ENCODE measurements at places on chromosomes 2 and 18.

DNA sequence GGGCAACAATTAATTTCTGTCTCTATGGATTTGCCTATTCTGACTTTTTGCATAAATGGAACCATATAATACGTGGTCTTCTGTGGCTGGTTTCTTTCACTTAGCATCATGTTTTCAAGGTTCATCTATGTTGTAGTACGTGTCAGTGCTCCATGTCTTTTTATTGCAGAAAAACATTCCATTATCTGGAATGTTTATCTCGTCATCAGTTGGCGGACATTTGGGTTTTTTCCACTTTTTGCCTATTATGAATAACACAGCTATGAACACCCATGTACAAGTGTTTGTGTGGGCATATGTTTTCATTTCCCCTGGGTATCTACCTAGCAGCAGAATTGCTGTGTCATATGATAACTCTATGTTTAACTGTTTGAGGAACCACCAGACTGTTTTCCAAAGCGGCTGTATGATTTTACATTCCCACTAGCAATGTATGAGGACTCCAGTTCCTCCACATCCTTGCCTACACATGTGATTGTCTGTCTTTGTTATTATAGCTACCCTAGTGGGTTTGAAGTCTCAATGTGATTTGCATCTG, 49.9 kb downstream of the MYO7B start:
- no peaks in the 10 kb centered on the region for H3K4me1 ChIP-seq
- no peak overlapping the region for H3K4me3 ChIP-seq
- H3K27ac ChIP-seq = no peak overlapping the region
- no peaks in the 10 kb centered on the region for H3K27me3 ChIP-seq
- H3K36me3 ChIP-seq = no peaks in the 10 kb centered on the region
- DNase-seq = no peak

GRCh38 chr2:189536830-189537229, 43.8 kb downstream of the SLC40A1 start:
- H3K4me3 ChIP-seq = no peak overlapping the region
- H3K27me3 ChIP-seq = no peaks in the 10 kb centered on the region
- H3K4me1 ChIP-seq = peaks cover 37% of the 10 kb centered on the region
- H3K36me3 ChIP-seq = no peaks in the 10 kb centered on the region
- H3K27ac ChIP-seq = no peak overlapping the region
- no peak for DNase-seq

- no peak overlapping the region for H3K27ac ChIP-seq
- no peak overlapping the region for H3K4me3 ChIP-seq
- H3K4me1 ChIP-seq = peaks cover 7% of the 10 kb centered on the region
- no peak for DNase-seq
- no peaks in the 10 kb centered on the region for H3K27me3 ChIP-seq
Measured at GRCh38 chr18:7623681-7624080, 56.6 kb downstream of the PTPRM start.

DNA sequence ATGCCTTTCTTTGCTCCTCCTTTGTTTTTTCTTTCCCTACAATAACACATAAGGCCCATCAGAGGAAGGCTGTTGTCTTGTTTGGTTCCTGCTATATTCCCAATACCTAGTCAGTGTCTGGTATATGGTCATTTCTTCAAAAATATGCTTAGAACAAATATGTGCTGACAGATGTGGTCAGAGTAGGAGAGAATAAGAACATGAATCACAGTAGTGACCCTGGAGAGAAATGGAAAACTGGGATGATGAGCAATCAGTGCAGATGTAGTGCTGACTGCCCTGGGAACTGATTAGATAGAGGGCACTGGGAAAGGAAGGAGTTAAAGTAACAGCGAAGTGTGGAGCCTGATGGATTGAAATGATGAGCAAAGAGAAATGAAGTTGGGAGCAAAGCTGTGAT, 189.4 kb upstream of the LHCGR start:
- H3K27ac ChIP-seq = no peak overlapping the region
- DNase-seq = no peak
- no peak overlapping the region for H3K4me3 ChIP-seq
- no peaks in the 10 kb centered on the region for H3K27me3 ChIP-seq
- no peaks in the 10 kb centered on the region for H3K36me3 ChIP-seq

GRCh38 chr18:13214609-13215008, 4.0 kb upstream of the LDLRAD4 start:
- peaks cover 14% of the 10 kb centered on the region for H3K27me3 ChIP-seq
- H3K27ac ChIP-seq = no peak overlapping the region
- peaks cover 32% of the 10 kb centered on the region for H3K4me1 ChIP-seq
- H3K36me3 ChIP-seq = no peaks in the 10 kb centered on the region

GRCh38 chr2:60839126-60839813, 42.1 kb upstream of the REL start:
- H3K27ac ChIP-seq = no peak overlapping the region
- H3K36me3 ChIP-seq = no peaks in the 10 kb centered on the region
- DNase-seq = no peak
- no peaks in the 10 kb centered on the region for H3K27me3 ChIP-seq
- no peak overlapping the region for H3K4me3 ChIP-seq
- no peaks in the 10 kb centered on the region for H3K4me1 ChIP-seq

- H3K4me3 ChIP-seq = no peak overlapping the region
- H3K4me1 ChIP-seq = peaks cover 2% of the 10 kb centered on the region
- no peak overlapping the region for H3K27ac ChIP-seq
- H3K36me3 ChIP-seq = no peaks in the 10 kb centered on the region
- no peaks in the 10 kb centered on the region for H3K27me3 ChIP-seq
- DNase-seq = no peak
Measured at GRCh38 chr2:54083021-54083420, 32.4 kb upstream of the ACYP2 start.

DNA sequence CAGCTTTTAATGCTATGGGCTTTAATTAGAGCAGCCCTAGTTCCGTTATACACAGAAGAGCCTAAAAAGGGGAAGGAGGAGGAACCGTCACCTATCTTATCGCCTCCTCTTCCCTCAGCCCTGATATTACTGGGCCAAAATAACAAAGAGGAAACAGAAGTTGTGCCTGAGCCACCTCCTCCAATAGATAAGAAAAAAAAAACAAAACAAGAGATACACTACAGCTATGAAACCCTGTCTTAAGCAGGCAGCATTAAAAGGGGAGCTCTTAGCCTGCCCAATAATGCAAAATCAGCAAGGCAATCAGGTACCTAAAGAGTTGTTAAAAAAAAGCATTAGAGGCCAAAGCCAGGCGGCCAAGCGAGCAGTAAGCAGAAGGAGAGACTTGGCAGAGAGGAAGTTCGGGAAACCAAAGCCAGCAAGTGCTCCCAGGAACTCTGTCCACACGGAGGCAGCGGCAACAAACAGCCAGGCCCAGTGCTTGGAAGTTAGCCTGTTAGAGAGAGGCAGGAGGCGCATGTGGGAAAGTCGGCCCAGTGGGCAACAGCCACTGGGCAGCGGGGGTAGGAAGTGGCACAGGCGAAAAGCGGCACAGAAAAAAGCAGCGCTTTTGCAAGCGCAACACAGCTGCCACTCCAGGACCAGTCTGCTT, 41.8 kb upstream of the PDK1 start:
- H3K27me3 ChIP-seq = no peaks in the 10 kb centered on the region
- no peak for DNase-seq

DNA sequence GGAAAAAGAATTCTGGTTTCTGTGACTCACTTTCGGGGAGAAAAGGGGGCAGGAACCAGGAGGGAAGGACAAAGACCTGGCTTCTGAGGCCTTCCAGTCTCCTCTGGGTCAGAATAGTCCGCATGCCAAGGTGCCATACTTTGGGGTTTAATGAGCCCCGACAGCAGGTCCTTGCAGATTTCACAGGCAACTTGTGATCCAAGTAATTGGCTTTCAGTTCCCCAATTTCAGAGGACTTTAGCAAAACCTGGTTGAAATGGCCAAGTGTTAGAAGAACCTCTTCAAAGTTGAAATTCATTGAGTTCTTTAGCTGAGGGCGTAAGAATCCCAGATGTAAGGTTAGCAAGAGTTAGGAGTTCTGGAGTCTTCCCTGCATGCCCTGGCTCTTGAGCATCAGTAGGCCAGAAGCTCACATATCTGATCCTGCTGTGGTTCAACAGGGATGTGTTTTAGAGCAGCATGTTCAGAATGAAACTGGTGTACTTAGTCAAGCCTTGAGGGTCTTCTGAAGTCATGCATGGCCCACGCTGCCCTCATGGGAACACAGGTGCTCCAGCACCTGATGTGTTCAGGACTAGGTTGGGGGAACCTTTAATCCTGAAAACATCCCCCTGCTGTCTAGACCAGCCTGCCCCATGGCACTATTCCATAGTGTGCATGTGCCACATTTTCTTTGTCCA, 143.0 kb downstream of the NUP35 start:
- no peak overlapping the region for H3K27ac ChIP-seq
- DNase-seq = no peak
- no peaks in the 10 kb centered on the region for H3K36me3 ChIP-seq
- no peaks in the 10 kb centered on the region for H3K27me3 ChIP-seq
- no peaks in the 10 kb centered on the region for H3K4me1 ChIP-seq
